ENCODE measurements at places on chromosomes 16 and 17.

GRCh38 chr17:27299384-27300049 is 5.6 kb downstream of the WSB1 start:
- DNase-seq: no peak

DNA sequence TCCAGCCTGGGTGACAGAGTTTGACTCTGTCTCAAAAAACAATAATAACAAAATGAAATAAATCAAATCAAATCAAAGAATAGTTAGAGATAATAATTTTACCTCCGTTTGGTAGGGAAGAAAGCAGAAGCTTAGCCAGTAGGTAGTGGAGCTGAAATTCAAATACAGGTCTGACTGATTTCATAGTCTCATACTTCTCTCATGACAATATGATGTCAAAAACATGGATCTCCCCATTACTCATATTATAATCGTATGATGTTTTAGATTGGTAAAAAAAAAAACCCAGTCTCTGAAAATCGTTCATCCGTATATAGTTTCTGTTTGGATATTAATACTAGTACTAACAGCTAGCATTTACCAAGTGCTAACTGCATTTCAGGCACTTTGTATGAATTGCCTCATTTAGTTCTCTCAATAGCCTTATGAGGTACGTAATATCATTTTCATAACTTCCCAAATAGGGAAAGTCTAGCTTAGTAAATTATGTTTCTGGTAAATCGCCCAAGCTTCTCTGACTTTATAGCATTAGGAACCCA is 48.7 kb downstream of the CDH8 start:
- DNase-seq: no peak

- no peak for DNase-seq
Observed at GRCh38 chr16:72800524-72801161, 247.3 kb downstream of the ZFHX3 start.

GRCh38 chr16:30652005-30652296 is 1.2 kb downstream of the PRR14 start:
- DNase-seq: no peak

DNA sequence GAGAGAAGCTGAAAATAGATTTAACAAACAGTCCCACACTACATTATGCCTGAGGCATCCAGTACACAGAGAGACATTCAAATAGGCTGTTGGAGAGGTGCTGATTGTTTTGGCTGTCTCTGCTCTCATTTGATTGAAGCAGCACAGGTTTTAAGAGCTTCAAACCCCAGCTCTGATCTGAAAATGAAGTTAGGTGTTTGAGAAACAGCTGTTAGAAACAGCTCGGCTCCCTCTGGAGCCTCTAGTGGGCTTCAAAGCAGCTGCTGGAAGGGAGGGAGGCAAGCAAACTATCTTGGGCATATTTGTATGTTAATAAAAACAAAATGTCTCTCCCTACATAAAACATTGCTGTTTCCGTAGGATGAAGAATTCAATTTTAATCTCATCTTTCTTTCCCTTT is 607.3 kb upstream of the GOT2 start:
- DNase-seq: no peak

All from Right ventricle myocardium inferior (tissue), 1 donor.